ENCODE measurements at places on chromosomes 5 and 9.

DNA sequence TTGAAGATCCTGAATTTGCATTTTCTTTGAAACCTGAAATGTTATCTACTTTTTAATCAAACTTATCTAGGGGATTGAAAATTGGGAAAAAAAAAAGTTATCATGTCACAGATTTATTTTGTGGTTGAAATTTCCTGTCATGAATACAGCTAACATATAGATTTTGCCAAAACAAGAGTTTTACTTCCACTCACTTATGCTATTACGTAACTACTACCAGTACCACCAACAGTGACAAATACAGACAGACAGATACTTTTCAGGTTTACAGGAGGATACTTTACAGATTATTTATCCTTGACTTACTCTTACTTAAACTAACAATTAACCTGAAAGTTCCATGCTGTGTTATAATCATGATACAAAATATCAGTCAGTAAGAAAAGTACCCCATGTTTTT lies 6.8 kb upstream of the MRPS30 start:
- no peak for DNase-seq

GRCh38 chr5:121624035-121624434 lies 227.6 kb upstream of the FTMT start:
- no peak for DNase-seq

GRCh38 chr9:16331031-16331430 lies 539.4 kb downstream of the BNC2 start:
- no peak for DNase-seq

DNA sequence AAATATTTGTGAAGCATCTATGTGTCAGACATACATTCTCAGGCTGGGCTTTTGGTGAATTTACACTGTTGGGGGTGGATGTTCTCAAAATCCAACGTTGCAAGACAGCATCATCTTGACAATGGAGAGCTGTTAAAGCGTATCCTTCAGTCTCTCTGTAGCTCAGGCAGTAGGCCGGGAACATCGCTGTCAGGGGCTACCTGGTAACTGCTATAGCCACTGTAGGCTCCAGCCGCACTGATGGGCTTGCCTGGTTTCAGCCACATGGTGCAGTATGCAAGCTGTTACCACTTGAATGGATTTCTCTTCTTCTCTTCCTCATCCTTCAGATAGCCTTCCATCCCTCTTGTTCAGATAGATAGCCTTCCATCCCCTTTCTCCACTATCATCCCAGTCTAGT lies 51.7 kb downstream of the DRD1 start:
- no peak for DNase-seq

DNA sequence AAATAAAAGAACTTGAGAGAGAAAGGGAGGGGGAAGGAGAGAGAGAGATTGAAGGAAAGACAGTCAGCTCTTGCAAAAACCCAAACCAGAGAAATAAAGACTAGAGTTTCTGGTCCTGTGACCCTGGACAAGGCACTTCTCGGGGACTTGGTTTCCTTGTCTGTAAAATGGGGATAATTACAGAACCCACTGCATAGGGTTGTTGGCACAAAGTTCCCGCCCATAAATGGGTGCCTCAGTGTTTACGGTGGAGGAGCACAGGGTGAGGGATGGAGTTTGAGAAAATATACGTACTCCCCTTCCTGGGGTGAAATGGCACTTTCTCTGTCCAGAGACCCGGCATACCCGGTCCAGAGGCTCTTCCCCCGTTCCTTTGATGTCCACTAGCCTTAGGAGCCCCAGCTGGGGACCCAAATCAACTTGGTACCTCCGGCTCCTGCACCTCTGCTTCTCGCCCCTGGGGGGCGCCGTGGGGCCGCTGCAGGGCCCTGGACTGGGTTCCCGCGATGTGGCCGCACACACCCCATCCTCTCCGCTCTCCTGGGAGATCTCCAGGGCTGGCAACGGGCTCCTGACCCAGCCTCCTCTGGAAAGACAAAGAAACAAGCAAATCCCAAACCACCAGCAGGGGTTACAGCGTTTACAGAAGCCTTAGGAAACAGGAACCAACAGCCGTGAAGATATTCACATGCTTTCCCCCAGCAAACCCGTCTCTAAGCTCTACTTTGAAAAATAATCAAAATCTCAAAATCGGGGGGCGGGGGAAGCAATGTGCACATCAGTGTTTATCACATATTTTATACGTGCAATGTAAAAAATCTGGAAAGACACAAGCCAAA lies 26.3 kb downstream of the PTGES start:
- peak; percentile 49 for DNase-seq

DNA sequence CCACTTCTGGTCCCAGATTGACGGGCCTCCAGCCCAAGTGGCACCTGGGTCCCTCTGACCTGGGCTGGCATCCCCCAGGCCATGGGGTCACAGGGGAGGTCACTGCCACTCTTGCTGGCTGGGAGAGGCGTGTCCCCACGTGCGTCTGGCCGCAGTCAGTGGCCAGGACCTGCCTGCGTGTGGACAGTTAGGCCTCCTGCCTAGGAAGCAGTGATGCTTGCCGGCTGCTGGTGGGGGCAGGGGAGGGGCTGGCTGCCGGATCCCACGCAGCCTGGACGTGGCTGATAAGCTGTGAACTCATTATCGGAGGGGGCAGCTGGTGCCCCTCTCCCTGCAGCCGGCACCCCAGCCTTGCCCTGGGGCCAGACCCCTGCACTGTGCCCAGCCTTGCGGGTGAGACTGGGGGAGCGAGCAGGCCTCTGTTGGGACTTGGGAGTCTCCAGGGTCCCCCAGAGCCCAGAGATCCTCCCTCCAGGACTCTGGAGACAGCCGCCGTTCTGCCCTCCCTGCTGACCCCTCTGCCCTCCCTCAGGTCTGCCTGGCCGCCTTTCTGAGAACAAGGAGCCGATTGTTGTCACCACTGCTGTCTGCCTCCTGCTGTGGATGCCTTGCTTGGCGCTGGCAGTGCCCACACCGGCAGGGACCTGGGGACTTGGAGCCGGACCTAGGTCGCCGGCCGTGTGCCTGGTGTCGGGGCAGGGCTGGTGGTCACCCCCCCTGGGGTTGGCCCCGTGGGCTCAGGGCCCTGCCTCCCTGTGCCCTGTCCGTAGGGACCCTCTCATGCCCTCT lies 12.3 kb downstream of the RXRA start:
- no peak for DNase-seq

DNA sequence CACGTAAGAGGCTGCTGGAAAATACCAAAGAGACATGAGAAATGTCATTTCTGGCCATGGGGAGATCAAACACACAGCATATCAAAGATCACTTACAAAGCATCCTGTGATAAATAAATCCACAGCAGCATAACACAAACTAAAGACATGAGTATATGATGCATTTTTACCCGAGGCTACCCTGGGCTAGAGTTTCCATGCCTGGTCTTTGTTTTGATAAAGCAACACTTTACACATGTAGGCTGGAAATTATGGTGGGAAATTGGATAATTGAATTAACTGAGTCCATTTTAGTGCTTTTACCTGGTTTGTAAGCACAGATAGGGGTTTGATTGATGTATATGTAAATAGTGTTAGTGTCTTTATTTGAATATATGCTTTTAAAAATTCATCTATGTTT lies 288.4 kb downstream of the AOPEP start:
- no peak for DNase-seq

DNA sequence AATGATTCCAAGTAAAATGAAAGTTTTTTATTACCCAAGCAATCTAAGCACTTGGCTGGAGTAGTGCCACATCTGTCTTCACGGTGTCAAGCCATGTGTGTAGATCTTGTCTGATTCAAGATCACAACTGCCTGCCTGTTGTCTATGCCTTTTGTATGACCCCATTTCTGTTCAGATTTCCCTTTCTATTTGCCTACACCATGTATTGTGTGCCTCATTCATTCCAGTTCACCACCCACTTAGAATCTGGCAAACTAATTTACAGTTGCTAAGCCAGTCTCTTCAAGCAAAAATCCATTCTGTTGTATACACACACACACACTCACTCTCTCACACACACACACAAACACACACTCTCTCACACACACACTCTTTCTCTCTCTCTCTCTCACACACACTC lies 33.7 kb downstream of the GLDC start:
- DNase-seq, result no peak

DNA sequence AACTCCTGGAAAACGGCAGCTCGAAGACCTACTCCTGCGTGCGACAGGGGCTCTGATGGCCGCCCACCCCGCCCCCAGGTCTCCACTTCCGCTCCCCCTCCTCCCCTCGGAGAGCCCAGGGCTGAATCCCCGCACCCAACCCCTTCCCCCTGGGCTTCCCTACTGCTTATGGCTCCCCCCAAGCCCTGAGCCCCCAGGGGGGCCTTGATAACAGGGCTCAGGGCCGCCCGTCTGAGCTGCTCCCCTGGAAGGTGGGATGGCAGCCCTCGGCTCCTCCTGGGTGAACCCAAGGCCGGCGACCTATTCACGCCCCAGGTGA lies 30.4 kb downstream of the GLT6D1 start:
- DNase-seq, result no peak

- DNase-seq, result no peak
These were observed 5.0 kb upstream of the IFNA14 start for GRCh38 chr9:21244836-21245235.

DNA sequence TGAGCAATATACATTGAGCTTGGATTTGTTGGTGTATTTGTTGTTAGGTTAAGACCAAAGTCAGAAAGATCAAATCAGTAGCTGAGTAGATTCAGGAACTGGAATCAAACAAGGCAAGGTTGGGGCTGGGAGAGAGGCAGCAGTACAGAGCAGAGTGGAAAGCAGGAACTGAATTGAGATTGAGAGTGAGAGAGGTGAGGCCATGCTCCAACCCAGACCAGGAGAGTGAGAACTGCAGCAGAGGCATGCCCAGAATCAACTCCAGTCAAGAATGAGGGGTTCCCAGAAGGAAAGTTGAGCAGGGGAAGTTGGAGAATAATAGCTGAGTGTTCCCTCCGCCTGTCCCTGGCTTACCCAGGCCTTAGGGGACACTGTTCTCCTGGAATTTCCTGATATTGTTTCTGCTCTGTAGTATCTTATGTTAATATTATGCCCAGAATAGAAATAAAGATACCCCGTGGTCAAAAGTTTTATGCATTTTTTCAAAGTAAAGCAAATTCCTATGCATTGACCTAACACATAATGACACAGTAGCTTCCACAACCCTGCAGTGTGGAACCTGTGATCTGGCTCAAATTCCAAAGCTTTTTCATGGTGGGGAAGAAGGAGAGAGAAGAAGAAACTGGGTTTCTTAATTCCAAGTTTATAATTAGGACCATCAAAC lies 82.7 kb downstream of the SV2C start:
- DNase-seq, result no peak

DNA sequence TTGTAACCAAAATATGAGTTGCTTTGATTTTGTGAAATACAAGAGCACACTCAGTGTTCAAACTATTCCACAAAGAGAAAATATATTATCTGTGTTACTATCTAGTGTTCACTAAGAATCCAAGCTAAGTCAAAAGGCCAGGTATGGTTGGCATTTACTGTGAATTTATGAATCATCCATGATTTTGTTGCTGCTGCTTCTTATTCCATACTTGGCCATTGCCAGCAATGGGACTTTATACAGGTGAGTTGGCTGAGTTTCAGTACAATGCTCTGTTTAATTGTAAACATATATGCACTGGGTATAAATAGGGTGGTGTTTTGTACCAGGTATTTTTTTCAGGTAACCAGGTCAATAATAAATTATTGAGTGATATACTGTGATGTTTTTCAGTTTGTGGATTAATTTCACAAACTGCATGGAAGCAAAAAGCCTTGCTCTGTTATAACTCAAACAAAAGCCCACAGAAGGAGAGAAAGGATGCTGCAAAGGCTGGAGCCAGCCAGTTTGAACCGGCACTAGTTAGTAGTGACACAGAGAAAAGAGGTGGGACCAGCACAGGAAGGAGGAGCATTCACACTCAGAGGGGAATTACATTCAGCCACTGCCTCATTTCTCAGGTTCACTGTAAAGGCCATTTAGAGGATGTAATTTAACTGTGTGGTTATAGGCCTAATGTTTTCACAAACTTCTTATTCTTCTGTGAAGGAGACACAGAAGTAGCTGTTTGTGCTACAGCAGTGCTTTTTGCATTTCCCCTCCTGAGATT lies 381.8 kb downstream of the ADGRV1 start:
- no peak for DNase-seq

- no peak for DNase-seq
These were observed 421.1 kb downstream of the KIF4B start for GRCh38 chr5:155434681-155435080.

DNA sequence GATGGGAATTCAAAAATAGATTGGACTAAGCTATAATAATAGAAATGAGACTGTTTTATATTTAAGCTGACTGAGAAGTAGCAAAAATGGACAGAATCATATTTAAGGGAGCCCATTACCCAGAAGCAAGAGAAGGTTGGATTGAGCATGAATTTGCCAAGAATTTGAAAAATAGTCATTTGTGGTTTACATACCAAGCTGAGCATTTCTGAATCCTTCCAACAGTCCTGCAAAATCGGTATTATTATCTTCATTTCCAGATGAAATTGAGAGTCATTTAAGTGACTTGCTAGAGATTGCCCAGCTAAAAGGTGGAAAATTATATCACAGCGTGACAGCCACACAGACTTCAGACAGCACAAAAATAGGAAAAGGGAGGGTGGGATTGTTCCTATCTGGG lies 48.4 kb downstream of the TNFSF15 start:
- no peak for DNase-seq

- DNase-seq, result no peak
These were observed 32.5 kb downstream of the GRAMD2B start for GRCh38 chr5:126455728-126456127.

Measured in activated CD4-positive, alpha-beta T cell treated with anti-CD3 and anti-CD28 coated beads for 4 hours (primary cell).